ENCODE measurements at places on chromosomes 4 and X.

- peaks cover 10% of the 10 kb centered on the region for H3K4me1 ChIP-seq
- no peaks in the 10 kb centered on the region for H3K36me3 ChIP-seq
- peak; percentile 24 for DNase-seq
- peak overlapping the region; percentile 54 for H3K27ac ChIP-seq
- H3K4me3 ChIP-seq, result peak overlapping the region; percentile 22
These were observed 194.0 kb downstream of the GASK1B start for GRCh38 chr4:157978680-157979361.

DNA sequence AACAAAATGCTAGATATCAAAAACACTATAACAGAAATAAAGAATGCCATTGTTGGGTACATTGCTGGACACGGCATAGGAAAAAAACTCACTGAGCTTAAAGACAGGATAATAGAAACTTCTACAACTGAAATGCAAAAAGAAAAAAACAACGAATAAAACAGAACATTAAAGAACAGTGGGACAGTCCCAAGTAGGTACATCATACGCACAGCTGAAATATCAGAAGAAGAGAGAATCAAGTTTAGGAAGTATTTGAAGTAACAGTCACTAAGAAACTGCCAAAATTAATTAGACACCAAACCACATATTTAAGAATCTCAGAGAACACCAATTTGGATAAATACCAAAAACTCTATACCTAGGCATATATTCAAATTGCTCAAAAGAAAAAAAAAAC, 19.2 kb downstream of the RAB28 start:
- no peaks in the 10 kb centered on the region for H3K27me3 ChIP-seq
- no peak for DNase-seq
- peaks cover 19% of the 10 kb centered on the region for H3K4me1 ChIP-seq
- H3K4me3 ChIP-seq, result no peak overlapping the region
- no peak overlapping the region for H3K27ac ChIP-seq

DNA sequence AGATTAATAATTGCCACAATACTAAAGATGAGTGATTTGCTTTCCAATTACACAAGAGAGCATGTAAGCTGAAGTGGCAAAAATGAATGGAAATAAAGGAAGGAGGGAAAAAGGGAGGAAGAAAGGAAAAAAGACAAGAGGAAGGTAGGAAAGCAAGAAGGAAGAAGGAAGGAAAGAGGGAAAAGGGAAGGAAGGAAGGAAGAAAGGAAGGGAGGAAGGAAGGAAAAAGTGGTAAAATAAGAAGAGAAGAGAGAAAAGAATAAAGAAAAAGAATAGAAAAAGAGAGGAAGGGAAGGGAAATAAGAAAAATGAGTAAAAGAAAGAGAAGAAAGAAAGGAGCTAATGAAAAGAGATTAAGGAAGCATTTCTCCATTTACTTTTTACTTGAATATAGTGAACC, 4.6 kb downstream of the NDST4 start:
- DNase-seq, result no peak
- H3K36me3 ChIP-seq, result no peaks in the 10 kb centered on the region
- no peak overlapping the region for H3K4me3 ChIP-seq

- no peaks in the 10 kb centered on the region for H3K27me3 ChIP-seq
- no peak for DNase-seq
- no peak overlapping the region for H3K27ac ChIP-seq
- no peak overlapping the region for H3K4me3 ChIP-seq
- H3K4me1 ChIP-seq, result peaks cover 3% of the 10 kb centered on the region
- no peaks in the 10 kb centered on the region for H3K36me3 ChIP-seq
These were observed 24.9 kb downstream of the TNMD start for GRCh38 chrX:100609591-100609990.

DNA sequence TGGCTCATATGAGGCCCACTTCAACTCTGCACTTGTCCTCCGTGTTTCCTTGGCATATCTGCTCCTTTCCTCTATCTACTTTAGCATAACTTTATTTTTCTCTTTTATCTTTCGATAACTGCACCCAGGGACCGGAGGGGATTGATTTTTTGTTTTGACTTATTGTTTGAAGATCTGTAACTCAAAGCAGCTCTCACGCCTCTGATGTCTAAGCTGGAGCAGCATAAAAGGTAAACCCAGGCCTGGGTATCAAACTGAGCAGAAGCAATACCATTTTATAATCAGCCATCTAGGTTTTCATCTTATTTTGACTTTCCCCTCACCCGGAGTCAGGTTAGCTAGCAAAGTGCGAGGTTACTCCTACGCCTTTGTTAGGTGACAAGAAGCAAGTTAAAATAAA, 28.4 kb downstream of the LEF1 start:
- no peak for DNase-seq
- no peak overlapping the region for H3K27ac ChIP-seq
- H3K4me1 ChIP-seq, result peaks cover 6% of the 10 kb centered on the region
- H3K36me3 ChIP-seq, result no peaks in the 10 kb centered on the region
- peaks cover 19% of the 10 kb centered on the region for H3K27me3 ChIP-seq
